ENCODE measurements at places on chromosomes 6 and 20.

- no peak for DNase-seq
These were observed 41.9 kb downstream of the PLEKHG1 start for GRCh38 chr6:150641398-150642139.

GRCh38 chr6:110185879-110186278 is 5.7 kb downstream of the CDC40 start:
- DNase-seq: no peak

DNA sequence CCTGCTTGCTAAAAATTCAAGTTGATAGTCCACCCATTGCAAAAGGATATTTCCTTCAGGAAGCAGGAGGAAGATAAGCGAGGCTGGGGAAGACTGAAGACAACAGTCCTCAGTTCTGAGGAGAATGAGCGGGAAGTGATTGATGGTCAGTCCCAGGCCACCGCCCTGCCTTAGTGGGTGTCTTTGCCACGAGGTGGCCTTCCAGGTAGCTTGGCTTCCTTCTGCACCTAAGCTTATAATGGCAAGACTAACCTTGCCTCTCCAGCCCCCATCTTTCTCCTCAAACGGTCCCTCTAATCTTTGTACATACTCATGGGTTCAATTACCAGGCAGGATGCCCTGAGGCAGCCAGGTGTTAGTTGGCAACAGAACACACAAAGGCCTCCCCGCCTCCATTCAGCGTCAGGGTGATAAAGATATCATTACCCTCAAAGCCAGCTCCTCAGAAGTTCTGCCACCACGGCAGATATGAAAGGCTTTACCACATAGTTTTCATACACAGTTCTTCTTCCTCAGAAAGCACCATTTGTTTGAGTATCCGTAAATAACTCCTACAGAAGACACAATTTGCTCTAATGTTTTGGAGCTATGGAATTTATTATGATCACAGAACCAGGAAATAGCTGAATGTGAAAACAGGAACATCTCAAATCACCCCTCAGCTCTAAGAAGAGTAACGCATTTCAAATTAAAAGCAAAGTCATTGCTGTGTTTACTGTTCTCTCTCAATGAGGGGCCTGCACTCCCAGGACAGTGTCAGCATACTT is 249.4 kb downstream of the ATXN1 start:
- no peak for DNase-seq

GRCh38 chr6:38687043-38687353 is 15.9 kb downstream of the GLO1 start:
- DNase-seq: no peak

DNA sequence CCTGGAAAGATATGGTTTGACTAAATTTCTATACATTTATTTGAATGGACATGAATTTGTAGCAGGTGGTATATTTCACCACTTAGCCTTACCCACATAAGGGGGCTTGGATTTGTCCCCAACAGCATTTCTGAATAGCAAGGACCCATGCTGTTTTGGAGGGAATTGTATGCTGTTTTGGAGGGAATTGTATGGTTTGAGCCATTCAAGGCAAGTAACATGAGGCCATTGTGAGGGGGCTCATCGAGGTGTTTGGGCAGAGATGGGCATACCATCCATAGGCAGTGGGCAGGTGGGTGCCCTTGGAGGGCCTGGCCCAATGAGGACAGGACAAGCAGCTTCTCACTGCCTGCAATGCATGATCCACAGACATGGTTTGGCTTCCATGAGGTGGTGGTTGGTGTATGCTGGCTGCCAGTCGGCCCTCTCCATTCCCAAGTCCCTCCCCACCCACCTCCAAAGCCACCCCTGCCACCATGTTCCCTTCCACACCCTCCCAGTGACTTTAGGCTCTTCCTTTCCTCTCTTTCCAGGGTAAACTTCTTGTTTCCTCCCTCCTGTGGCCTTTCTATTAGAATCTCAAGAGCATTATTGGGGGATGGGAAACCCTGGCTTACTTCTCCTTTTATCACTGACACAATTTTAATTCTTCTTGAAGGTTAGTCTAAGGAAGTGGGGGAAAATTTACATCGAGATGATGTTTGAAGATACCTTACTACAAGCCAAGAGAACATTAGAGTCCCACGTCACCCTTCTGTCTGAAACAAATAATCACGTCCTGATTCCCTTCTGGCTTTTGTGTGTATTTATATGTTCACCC is 13.2 kb upstream of the PXDC1 start:
- DNase-seq: no peak

DNA sequence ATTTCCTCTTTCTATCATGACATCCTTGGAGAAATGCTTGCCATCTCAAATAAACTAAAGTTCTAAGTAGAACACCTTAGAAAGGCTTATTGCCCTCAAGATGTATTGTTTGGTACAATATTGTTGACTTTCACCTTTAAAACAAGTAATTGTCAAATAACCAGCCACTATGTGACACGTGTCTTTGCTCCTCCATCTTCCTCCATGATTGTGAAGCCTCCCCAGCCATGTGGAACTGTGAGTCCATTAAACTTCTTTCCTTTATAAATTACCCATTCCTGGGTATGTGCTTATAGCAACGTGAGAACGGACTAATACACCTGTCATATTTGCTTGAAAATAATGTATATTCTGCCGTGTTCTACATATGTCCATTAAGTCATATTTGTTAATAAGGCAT is 126.5 kb downstream of the BMP5 start:
- DNase-seq: no peak

DNA sequence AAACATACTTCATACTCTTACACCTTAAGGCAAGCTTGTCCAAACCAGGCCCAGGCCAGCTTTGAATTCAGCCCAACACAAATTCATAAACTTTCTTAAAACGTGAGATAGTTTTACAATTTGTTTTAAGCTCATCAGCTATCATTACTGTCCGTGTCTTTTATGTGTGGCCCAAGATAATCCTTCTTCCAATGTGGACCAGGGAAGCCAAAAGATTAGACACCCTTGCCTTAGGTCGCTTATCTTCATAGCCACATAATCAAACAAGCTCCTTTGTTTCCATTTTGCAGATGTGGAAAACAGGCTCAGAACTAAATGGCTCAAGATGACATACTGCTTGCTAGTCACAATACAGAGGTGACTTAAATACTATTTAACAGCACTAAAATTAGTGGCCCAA is 6.0 kb downstream of the SALL4 start:
- no peak for DNase-seq

- DNase-seq: no peak
These were observed 102.2 kb downstream of the RTN4IP1 start for GRCh38 chr6:106527117-106527516.

- DNase-seq: no peak
These were observed 28.3 kb downstream of the NPEPL1 start for GRCh38 chr20:58720890-58721289.

DNA sequence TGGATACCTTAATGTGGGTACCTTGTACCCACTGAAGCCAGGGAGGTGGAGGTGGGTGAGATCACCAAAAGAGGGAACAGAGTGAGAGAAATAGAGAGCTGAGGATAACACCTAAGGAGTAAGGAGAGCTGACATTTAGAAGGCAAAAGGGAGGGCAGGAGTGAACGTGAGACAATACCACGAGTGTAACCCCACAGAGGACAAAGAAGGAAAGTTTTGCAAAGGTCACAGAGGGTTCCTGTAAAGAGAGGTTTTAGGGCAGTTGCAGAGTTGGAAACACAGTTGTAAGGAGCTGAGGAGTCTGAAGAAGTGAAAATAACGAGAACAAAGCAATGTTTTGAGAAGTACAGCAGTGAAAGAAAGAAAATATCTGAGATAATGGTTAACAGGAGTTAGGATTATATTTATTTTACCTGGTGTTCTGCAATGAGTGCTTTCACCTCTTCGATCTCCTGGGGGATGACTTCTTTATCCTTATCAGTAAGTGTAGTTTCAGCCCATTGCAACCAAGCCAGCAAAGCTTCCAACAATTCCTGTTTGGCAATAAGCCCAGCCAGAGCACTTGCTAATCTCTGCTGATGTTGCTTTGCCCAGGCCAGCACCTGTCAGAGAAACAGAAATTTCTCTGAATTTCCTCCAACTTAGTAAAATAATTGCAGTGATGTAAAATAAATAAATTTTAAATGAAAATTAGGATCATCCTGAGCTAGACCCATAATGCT is 166.8 kb downstream of the DST start:
- DNase-seq: no peak

- no peak for DNase-seq
These were observed 77.5 kb downstream of the ATXN1 start for GRCh38 chr6:16683641-16684194.

- DNase-seq: no peak
These were observed 125.5 kb downstream of the LRFN2 start for GRCh38 chr6:40461643-40462042.

DNA sequence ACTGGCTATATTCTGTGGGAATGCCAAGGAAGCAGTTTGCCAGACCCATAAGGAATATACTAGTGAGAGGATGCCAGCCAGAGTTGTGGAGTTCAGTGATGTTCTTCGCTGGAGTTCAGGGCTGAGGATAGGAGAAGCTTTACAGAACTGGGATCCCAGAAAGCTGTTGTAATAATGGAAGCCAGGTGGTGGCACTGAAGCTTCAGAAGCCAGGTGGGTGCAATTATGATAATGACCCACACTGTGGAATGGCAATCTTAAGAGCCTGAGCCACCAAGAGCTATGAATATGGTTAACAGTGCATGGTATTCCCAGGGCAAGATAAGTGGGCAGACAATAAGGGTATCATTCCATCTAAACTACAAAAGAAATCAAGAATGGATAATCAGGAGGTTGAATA is 25.1 kb upstream of the ENPP1 start:
- no peak for DNase-seq

GRCh38 chr6:112667427-112667826 is 320.3 kb downstream of the RFPL4B start:
- DNase-seq: no peak

DNA sequence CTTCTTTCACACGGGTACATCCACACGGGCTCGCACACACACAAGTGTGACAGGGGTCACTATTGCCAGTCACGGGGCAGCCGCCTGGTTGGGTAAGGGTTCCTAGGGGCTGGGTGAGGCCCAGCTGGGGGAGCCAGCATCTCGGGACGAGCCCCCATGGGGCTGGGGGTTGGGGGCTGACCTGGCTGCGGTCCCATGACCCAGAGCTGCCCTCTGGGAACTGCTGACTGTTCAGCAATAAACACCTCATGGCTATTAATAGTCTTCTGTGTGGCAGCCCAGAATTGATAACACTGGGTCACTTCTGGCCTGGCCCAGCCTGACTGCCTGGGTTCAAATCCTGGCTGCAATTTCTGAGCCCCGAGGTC is 23.8 kb downstream of the VEGFA start:
- DNase-seq: no peak

DNA sequence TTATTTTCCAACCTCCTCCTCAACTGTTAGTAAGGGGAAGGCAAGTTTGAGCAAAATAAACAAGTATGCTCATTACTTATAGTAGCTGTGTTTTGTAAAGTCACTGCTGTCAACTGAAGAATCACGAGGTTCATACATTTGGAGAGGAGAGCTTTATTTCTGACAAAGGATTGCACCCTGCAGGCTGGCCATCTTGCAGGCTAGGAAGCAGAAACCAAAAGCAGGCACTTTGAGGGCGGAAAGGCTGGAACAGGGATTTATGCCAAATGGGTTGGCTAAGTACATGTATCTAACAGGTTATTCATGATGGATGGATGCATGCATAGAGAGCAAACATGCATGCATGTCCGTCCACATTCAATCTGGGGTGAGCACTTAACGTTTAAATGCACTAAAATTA is 46.7 kb downstream of the PSMB1 start:
- no peak for DNase-seq

DNA sequence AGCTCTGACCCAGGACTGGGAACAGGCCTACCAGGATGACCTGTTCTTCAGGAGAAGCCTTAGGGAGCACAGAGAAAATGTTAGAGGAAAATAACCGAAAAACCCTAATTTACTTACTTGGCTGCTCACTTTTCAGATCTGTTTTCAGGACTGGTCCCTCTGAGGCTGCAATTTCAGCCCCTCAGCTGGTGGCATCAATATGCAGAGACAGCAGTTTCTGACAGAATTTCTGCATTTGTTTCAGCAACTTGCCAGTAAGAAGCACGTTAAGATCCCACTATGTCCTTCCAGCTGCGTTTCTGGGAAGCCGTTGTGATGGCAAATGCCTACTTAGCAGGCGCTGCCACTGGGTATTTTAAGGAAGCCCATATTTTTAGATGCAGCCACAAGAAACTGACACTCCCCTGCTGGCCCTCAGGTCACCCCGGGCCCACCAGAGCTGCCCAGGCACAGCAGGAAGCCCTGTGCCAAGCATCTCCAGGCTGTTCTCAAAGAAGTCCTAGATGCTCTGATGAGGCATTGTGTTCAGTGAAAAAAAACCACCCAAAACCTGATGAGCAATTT is 7.5 kb downstream of the YTHDF1 start:
- no peak for DNase-seq

DNA sequence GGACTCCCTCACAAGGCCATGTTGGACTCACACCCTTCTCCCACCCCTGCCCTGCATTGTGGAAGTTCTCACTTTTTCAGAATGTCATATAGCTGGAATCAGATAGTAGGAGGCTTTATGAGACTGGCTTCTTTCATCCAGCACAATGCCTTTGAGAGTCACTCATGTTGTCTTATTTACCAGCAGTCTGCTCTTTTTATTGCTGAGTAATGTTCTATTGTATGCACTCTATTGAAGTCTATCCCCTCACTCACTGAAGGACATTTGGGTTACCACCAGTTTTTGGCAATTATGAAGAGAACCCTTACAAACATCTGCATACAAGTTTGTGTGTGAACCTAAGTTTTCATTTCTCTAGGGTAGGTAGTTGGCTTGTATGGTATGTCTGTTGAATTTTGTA is 80.8 kb upstream of the KCNK16 start:
- no peak for DNase-seq

DNA sequence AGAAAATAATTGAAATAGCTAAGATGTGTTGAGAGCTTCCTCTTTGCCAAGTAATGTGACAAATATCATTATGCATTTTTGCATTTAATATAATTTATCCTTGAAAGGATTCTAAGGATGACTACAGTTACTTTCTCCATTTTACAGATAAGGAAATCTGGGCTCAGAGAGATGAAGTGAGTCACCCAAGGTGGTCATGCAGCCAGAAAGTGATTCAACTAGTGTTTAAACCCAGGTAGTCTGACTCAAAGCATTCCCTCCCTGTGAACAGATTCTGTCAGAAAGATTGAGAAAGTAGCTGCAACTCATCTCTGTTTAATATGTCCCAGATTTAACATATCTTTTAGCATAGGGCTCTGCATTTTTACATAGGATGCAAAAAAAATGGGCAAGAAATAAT is 28.1 kb downstream of the NRSN1 start:
- DNase-seq: no peak

DNA sequence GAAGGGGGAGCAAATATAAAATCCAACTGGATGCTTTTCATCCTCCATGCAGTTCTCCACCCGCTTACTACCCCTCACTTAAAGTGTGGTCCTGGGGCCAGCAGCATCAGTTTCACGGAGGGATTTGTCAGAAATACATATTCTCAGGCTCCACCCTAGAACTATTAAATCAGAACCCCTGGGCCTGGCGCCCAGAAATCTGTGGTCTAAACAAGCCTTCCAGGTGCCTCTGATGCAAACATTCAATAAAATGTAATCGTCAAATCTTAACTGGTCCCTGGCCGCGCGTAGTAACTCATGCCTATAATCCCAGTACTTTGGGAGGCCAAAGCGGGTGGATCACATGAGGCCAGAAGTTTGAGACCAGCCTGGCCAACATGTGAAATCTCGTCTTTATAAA is 47.7 kb downstream of the ATXN1 start:
- no peak for DNase-seq
